ENCODE measurements at places on chromosomes 2 and 18.

DNA sequence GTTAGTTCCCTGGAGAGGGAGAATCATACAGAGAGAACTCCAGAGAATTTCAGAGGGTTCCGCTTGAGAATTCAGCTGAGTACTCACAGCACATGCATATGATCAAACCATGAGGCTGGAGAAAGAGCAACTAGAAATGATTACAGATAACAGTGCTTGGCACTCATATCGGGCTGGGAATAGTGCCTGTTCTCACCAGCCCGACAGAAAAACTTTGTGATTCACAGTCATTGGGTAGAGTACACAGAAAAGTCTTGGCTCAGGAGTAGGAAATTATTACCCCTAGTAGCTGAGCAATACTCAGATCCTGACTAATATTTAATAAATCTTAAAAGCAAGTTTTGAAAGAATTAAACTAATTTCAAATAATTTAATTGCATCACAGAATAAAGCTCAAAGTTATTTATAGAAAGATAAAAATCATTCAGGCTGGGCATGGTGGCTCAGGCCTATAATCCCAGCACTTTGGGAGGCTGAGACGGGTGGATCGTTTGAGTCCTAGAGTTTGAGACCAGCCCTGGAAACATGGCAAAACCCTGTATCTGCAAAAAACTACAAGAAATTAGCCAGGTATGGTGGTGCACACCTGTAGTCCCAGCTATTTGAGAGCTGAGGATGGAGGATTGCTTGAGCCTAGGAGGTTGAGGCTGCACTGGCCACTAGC is 6.8 kb downstream of the WDPCP start:
- no peak for DNase-seq

DNA sequence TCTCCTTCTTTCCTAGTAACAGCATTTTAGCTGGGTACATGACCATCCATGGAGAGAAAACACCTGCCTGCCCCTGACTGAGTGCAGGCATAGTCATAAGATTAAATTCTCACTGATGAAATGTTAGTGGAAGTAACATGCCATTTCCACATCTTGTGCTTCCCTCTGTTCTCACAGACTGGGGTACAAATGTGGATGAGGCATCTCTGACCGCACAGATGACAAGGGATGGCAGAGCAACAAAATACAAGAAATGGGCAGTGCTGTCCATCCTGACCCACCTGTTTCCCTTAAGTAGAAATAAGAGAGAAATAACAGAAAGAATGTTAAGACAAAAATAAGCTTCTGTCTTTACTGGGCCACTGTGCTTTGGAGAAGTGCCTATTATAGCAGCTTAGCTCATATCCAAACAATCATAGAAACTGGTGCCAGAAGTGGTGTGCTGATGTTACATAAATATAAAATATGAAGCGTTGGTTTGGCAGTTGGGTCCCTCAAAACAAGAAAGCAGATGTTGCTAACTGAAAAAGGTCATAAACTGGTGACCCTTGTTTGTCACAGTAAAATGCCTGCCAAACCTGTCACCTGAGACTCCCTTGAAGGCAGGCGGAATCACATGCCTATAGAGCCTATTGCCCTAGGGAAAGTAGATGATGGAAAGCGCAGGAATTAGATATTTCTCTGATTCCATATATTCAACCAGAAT is 72.4 kb upstream of the CCDC150 start:
- DNase-seq = no peak

DNA sequence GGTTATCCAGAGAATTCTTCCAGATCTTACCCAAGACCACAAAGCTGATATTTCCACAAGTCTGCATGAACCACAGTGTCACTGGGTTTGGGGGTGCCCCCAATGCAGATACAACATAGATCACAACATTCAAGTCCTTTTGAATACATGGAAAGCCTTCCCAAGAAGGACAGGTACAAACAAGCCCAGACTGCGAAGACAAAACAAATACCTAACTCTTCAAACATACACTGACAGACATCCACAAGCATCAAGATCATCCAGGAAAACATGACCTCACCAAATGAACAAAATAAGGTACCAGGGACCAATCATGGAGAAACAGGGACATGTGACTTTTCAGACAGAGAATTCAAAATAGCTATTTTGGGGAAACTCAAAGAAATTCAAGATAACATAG is 93.1 kb downstream of the MDH1 start:
- no peak for DNase-seq

- no peak for DNase-seq
Observed at GRCh38 chr2:72713857-72714256, 112.0 kb downstream of the EXOC6B start.

DNA sequence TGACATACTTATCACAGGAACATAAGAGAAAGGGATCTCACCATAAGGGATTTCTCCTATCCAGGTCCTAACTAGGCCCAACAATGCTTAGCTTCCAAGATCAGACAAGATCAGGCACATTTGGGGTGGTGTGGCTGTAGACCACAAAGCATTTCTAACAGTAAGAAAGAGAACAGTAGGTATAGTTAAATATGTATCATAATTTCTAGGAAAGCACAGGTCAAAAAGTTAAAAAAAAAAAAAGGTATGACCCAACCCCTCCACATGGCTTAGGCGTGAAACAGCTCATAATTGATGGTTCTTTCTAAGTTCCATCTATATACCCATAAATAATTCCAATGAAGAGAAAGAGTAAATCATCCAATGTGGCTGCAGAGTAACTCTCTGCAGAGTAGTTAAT is 6.9 kb downstream of the PRKD3 start:
- DNase-seq = no peak

- no peak for DNase-seq
Observed at GRCh38 chr2:9757501-9758264, 85.6 kb upstream of the TAF1B start.

DNA sequence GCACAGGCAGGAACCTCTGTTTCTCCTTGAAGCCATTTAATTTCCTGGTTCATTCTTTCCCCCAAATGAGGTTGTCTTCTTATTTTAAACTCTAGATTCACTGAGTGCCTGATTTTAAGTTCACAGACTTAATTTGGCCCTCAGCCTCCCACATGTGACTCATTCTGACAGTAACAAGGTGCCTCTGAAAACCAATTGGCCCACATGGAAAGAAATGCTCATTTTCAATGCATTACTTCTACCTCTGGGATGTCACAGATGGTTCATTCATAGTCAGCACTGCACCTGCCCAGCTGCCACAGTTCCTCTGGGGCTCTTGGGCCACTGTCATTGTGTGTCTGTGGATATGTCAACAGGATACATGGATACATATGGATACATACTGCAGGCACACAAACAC is 140.4 kb upstream of the CAPN13 start:
- DNase-seq = no peak

- DNase-seq = no peak
Observed at GRCh38 chr2:137845422-137845821, 118.9 kb upstream of the HNMT start.

DNA sequence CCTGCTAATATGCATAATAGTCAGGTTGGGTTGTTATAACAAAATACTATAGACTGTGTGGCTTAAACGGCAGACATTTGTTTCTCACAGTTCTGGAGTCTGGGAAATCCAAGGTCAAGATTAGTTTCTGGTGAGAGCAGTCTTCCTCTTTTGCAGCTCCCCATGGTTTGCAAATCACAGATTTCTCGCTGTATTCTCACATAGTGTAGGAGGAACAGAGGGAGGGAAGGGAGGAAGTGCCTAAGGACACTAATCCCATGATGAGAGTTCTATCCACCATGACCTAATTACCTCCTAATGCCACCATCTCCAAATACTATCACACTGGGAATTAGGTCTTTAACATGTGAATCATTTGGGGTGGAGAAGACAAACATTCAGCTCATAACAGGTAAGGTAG is 20.1 kb upstream of the PTH2R start:
- no peak for DNase-seq

DNA sequence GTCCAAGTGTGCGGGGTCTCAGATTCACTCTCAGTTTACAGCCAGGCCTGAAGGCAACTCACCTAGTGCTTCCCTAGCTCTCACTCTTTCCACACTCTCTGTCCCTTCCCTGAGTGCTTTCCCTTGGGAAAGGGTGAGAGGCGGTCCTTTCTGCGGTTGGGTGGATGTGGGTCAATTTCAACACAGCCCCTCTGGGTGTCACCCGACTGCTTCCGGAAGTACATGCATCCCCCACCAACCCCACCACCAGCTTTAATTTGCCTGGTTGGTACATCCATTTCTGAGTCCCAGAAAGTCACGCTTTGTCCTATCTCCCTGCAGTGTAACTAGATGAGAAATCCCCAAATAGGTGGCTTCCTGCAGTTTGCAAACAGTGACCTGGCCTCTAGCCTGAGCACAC is 307.3 kb upstream of the MEIS1 start:
- DNase-seq = no peak

DNA sequence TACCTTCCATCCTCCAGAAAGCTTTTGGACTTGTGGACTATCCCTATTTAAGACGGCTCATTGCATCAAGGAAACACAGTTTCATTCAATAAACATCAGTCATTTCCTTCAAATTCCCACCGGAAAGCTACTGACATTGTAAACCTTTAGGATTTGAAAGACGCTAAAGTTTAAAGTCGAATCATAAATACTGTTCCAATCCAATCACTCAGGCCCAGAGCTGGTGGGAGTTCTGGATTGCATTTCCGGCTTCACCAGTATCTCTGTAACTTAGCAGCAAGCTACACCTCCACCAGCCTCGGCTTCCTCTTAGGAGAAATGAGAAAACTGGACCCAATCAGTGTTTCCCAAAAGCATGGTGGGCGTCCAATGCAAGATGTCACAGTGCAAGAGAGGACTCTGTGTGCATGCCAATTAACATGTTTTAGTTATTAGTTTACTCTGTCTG is 1.6 kb downstream of the WDFY1 start:
- no peak for DNase-seq

GRCh38 chr2:34570266-34570872 is 971.3 kb upstream of the FAM98A start:
- DNase-seq = no peak

GRCh38 chr2:202042444-202042843 is 8.8 kb downstream of the FZD7 start:
- DNase-seq = no peak

- no peak for DNase-seq
Observed at GRCh38 chr2:132729522-132729921, 59.5 kb upstream of the LYPD1 start.

DNA sequence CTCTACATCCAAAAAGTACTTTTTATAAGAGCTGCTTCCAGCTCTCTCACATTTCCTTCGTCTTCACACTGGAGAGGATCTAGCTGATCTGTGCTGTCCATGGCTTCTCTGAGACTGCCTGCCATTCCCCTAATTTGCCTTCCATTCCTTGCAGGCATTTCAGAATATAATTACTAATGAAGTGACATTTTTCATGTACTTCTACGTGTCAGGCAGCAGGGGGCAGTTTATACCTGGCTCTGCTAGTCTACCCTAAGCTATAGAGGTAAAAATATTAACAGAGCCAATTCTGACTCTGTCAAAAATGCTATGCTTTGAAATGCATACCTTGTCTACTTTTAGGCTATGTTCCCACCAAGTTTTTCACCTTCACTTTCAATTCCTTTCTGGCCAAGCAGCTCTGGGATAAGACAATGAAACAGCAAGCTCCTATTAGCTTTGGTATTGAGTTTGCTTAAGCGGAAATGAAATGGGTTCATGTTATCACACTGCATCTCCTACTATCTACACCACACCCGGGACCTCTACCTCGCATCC is 81.9 kb downstream of the MEP1B start:
- no peak for DNase-seq

GRCh38 chr2:21326152-21326551 is 202.4 kb downstream of the TDRD15 start:
- no peak for DNase-seq

DNA sequence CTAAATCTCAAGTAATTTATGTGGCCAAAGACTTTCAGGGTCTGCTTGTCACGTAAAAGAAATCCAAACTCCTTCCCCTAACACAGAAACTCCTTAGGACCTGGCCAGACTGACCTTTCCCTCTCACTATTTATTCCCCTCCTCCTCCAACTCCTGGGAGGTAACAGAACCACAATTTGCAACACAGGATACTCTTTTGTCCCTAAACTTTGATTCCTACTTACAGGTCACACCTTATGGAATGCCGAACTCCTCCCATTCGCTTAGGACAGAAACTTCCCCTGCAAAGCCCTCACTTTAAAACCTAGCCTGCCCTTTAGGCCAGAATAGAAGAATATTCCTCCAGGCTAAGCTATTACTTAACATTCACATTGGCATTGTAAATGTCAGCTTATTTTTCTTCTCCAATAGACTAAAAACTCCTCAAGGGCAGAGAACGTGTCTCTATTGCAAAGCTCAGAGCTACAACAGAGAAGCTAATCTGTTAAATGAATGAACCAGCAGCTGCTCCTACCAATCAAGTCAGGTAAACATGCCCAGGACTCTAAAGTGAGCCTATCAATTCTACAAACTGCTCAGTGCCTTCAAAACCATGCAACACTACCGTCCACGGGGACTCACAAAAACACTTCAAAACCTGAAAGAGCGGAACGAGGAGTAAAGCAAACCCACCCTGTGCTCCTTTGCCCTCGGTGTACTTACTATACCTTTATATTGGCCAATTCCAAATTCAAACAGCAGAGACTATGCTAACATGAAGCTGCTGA is 6.1 kb downstream of the INO80D start:
- no peak for DNase-seq

GRCh38 chr2:37794717-37795116 is 123.3 kb upstream of the CDC42EP3 start:
- DNase-seq = no peak

GRCh38 chr2:23409248-23409647 is 24.3 kb downstream of the KLHL29 start:
- DNase-seq = no peak

DNA sequence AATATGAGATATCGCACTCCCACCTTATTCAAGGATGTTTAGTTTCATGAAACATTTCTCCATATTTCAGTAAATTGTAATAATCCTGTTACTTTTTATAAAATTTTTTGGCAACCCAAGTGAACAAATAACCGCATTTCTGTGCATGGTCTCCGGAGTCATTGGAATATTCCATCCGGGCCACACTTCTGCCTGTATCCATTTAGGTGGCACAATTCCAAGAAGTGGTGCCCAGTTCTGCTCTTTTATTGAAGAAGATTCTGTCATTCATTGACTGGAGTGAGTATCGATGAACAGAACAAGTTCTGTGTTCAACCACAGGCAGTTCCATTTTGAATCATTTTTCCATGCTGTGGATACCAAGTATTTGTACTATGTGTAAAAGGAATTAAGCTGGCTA is 26.6 kb upstream of the ICOS start:
- no peak for DNase-seq
